ENCODE measurements at places on chromosomes 1 and 21. TPM values are rescaled to one million over a fixed set of nuclear protein-coding genes. Genes with fewer than 3 reads are reported as not detected.
A peak's percentile ranks its signal among the peaks of the same experiment; 100 is the strongest.

Gene UTS2
- not detected for total RNA-seq

DNA sequence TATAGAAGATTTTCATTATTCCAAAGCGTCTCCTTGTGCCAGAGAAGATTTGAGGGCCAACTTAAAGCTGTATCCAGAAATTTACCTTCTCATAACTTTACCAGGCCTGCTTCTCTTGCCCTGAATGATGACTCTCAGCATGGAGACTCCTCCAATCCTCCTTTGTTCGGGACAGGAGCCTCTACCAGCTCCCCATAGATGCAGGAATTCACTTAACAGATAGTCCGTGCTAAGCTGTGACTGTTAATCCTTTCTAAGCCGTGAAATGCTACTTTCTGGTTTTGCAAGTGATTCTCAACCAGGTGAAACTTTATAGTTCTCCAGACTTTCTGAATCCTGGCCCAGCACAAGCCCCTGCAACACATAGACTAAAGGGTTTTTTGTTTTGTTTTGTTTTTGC, 31.8 kb upstream of the KCND3 start:
- no peak for DNase-seq

DNA sequence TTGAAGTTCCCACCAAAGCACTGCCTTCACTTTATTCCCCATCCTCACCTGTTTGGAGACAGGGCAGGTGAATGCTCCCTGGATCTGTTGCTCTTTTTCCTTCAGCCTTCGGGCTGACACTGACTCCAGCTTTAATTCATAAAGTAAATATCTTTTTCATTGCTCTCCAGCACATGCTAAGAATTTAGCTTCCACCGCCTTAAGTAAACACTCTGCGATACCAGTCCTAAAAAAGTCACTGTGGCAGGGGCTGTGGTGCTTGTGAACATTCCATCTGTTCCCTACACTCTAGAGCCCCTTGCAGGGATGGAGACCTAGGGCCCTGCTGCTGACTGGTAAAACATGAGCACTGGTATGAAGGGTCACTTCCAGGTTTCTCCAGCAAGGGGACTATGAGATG, 896 bp upstream of the PLA2G2A start:
- DNase-seq, result no peak

Gene CELA2B
- total RNA-seq, result not detected

Gene MPL
- not detected for total RNA-seq

- no peak for DNase-seq
These were observed 7.3 kb downstream of the KIAA2013 start for GRCh38 chr1:11918799-11919519.

DNA sequence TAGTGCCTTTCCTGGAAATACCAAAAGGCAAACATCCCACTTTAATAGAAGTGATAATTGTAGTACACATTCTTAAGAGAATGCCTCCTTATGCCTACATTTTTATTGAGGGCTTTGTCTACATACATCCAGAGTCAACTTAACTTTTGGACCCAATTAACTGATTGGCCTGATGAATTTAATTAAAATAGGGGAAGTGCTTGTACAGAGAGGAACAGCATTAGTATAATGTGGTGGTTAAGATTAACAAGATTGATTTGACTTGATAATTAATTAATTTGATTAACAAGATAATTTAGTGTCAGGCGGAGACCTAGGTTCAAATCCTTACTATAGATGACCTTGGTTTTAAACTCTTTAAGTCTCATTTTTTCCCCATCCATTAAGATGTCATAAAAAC, 111.4 kb downstream of the NFIA start:
- no peak for DNase-seq

DNA sequence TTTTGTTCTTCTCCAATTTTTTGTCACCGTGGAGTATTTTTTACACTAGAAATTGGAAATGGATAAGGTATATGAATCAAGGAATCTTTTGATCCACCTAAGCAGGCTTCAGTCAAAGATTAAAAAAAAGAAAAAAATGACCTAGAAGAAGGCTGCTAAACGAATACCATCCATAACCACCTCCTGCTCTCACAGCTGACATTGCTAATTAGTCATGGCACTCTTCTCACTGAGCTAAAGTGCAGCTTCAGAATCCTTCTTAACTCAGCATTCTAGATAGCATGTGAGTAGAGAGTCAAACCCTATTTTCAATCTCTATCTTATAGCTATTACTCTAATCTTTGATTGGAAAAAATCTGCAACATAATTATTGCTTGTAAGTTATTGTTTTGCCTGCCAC, 40.2 kb upstream of the ST6GALNAC5 start:
- no peak for DNase-seq

GRCh38 chr1:9038881-9039760, 12.9 kb upstream of the SLC2A7 start:
- DNase-seq, result no peak

DNA sequence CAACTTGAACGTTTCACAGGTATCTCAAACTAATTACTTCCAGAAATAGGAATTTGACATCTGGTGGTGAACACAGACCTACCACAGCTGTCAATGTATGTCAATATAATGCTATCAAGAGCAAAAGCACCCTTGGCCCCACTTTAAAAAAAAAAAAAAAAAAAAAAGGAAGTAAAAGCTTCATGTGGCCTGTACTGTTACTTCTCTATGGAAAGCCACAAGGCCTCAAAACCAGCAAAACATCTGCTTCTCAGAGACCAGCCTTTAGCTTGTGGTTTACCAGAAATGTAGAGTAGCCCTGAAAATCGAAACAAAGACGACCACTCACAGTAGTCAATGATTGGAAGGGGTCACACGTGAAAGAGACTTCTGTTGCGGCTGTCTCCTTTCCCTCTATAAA, 109.6 kb downstream of the SLC45A1 start:
- peak; percentile 54 for DNase-seq

GRCh38 chr21:45306453-45306831, 18.7 kb upstream of the POFUT2 start:
- no peak for DNase-seq

- DNase-seq, result peak; percentile 5
These were observed 218.5 kb downstream of the DISC1 start for GRCh38 chr1:231844986-231845502.

GRCh38 chr1:180536821-180537372, 21.9 kb upstream of the OVAAL start:
- no peak for DNase-seq

DNA sequence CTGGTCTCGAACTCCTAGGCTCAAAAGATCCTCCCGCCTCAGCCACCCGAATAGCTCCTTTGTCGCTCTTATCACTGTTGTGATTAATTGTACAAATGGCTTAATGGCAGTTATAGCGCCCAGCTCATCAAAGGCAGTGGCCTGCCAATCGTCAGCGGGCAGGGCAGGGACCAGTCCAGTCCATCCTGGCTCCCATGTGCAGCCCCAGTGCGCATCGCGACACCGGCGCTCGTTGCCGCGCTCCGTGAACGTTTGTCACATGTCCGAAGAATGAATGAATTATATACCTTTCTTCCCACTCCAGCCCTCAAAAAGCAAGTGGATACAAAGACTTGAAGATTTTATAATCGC, 18.4 kb downstream of the MTX1 start:
- peak; percentile 76 for DNase-seq

DNA sequence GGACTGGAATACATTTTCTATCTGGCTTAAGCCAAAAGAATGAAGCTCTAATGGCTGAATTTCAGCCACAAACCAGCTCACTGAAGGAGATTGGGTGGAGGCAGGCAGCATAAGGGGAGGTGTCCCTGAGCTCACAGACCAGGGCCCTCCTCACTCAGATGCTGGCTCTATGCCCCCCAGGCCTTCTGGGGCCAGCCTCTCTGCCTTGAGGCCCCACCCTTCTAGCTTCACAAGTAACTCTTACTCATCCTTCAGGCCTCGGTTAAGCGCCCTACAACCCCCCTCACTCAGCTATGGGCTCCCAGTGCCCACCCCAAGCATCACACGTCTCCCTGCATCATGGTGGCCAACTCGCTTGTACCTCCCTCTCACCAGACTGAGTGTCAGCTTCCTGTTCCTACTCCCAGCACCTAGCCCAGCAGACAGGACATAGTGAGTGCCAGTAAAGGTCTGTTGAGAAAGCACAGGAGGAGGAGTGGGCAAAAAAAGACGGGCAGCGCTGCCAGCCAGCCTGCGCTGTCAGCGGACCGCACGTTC, 40.8 kb upstream of the GPR157 start:
- no peak for DNase-seq

- no peak for DNase-seq
These were observed at the start of gene L1TD1 for GRCh38 chr1:62194651-62195544. TSS of gene L1TD1 (plus strand) at chr1:62194849. CDS start at chr1:62206629, 11,780 bp downstream.

- DNase-seq, result no peak
These were observed 19.5 kb upstream of the AJAP1 start for GRCh38 chr1:4634793-4635406.

- no peak for DNase-seq
These were observed 23.6 kb upstream of the PKP1 start for GRCh38 chr1:201259476-201260235.

DNA sequence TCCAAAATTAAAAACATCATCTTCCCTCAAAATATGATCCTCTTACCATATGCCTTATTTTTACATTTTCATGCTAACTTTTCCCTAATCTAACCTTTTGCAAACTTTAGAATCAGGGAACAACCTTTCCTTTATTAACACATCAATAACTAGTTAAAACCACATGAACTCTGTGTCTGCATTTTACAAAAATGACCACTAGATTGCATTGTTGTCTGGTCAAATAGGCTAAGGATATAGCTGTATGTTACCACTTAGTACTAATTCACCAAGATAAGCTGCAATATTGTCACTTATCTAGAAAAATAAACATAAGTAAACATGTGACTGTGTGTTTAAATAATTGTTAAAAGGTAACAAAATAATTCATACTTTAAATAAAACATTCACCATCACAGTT, 82.3 kb downstream of the DENND1B start:
- DNase-seq, result no peak

Gene PHF13
- total RNA-seq, result 14.8 TPM
